Vagina (tissue), 2 donors: ENCODE measurements at places on chromosomes 16 and 17.

GRCh38 chr17:62935523-62935922 is 30.5 kb upstream of the TANC2 start:
- no peak overlapping the region for H3K27ac ChIP-seq
- no peak for DNase-seq
- H3K4me1 ChIP-seq: no peaks in the 10 kb centered on the region
- H3K36me3 ChIP-seq: no peaks in the 10 kb centered on the region
- no peak overlapping the region for H3K4me3 ChIP-seq
- H3K27me3 ChIP-seq: no peaks in the 10 kb centered on the region

- H3K36me3 ChIP-seq: no peaks in the 10 kb centered on the region
- H3K27me3 ChIP-seq: no peaks in the 10 kb centered on the region
- no peak overlapping the region for H3K4me3 ChIP-seq
- H3K4me1 ChIP-seq: peaks cover 14% of the 10 kb centered on the region
- DNase-seq: no peak
These were observed 57.4 kb downstream of the HS3ST3A1 start for GRCh38 chr17:13544292-13544691.

DNA sequence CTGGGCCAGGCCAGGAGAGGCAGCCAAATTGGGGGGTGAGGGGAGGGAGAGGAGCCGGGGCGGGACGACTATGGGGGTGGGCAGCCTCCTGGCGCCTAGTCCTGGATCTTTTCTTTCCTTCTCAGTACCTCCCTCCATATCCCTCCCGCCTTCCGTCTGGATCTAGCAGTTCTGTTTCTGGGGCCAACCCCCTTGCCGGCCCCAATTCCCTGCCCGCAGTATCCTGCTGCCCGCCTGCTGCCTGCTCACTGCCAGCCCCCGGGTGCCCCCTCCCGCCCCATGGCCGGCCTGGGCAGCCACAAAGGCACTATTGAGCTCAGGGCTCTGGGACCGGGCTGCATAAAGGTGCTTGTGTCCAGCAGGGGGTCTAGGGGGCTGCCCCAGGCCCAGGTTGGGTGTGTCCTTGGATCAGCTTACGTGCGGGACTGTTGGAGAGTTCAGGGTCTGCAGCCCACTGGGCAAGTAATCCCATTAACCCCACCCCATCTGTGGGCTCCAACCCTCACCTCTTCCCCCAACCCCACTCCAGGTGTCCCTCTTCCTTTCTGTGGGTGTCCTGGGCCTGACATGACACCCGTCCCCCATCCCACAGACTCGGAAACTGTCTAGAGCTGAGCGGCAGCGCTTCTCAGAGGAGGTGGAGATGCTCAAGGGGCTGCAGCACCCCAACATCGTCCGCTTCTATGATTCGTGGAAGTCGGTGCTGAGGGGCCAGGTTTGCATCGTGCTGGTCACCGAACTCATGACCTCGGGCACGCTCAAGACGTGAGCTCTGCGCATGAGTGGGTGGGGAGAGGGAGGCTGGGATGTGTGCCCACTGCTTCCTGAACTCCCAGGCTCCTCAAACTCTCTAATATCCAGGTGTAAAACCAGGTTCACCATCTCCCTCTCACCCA is 2.0 kb downstream of the WNK4 start:
- peaks cover 4% of the 10 kb centered on the region for H3K27me3 ChIP-seq
- H3K27ac ChIP-seq: no peak overlapping the region
- H3K4me3 ChIP-seq: no peak overlapping the region
- H3K4me1 ChIP-seq: peaks cover 19% of the 10 kb centered on the region
- no peak for DNase-seq

- peaks cover 20% of the 10 kb centered on the region for H3K4me1 ChIP-seq
- no peaks in the 10 kb centered on the region for H3K36me3 ChIP-seq
- H3K27ac ChIP-seq: no peak overlapping the region
- no peak overlapping the region for H3K4me3 ChIP-seq
- no peaks in the 10 kb centered on the region for H3K27me3 ChIP-seq
- DNase-seq: no peak
These were observed 5.6 kb downstream of the KCTD13 start for GRCh38 chr16:29920288-29921033.

DNA sequence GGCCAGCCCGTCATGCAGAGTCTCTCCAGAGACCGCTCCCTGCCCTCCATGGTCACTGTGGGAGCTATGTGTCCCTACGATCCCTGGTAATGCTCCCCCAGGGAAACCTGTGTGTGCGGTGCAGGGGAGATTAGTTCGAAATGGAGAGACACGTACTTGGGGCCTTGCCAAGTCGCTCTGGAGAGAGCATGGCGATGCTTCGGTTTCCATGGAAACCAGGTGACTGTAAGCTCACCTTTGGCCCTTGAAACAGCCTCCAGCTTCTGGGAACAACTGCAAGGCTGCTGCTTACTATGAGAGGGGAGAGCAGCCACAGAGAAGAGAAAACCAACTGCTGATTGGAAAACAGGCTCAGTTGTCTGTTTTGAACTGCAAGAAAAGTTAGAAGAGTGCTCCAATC is 879.7 kb upstream of the EEF2KMT start:
- H3K4me3 ChIP-seq: no peak overlapping the region
- no peaks in the 10 kb centered on the region for H3K4me1 ChIP-seq
- no peak for DNase-seq
- no peak overlapping the region for H3K27ac ChIP-seq

DNA sequence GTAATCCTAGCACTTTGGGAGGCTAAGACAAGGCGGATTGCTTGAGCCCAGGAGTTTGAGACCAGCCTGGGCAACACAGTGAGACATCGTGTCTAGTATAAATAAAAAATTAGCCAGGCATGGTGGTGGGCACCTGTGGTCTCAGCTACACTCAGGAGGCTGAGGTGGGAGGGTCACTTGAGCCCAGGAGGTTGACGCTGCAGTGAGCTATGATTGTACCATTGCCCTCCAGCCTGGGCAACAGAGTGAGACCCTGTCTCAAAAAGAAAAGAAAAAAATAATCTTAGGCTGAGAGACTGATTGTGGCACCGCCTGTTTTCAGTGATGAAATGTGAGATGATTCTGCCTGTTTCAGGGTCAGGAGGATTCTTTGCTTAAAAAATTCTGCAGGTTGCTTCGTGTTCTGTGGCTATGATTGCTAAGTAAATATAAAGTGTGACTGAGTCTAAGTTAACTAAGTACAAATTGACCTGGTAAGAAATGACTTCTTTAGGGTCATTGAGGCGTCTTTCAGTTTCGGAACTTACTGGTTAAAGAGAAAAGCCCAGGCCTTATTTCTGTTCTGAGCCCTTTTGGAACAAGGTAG is 128.3 kb downstream of the SOCS1 start:
- peaks cover 42% of the 10 kb centered on the region for H3K4me1 ChIP-seq
- no peak overlapping the region for H3K4me3 ChIP-seq
- peak overlapping the region; percentile 86 for H3K27ac ChIP-seq

GRCh38 chr16:19375561-19376158 is 42.0 kb upstream of the TMC5 start:
- no peaks in the 10 kb centered on the region for H3K4me1 ChIP-seq
- H3K27ac ChIP-seq: no peak overlapping the region
- H3K4me3 ChIP-seq: no peak overlapping the region
- DNase-seq: no peak
- no peaks in the 10 kb centered on the region for H3K27me3 ChIP-seq
- no peaks in the 10 kb centered on the region for H3K36me3 ChIP-seq

- H3K27me3 ChIP-seq: no peaks in the 10 kb centered on the region
- no peak overlapping the region for H3K27ac ChIP-seq
- H3K36me3 ChIP-seq: no peaks in the 10 kb centered on the region
- no peaks in the 10 kb centered on the region for H3K4me1 ChIP-seq
These were observed 108.9 kb downstream of the ENGASE start for GRCh38 chr17:79183293-79184158.

DNA sequence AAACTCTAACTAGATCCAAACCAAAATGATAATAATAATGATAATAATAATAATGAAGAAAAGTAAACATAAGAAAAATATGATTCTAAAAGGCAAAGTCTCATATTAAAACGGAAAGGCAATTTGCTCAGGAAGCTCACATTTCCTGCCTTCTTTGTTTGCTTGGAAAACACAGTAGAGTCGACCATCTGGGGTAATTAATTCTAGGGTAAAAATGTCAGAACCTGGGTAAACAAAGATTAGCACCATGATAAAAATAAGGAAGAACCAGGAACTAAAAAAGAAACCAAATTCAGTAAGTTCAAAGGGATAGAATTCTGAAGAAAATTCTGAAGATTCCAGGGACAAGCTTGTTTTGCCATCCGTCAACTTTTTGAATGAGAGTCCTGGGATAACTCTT is 16.2 kb downstream of the KRABD2 start:
- H3K4me1 ChIP-seq: peaks cover 7% of the 10 kb centered on the region
- no peak overlapping the region for H3K27ac ChIP-seq
- DNase-seq: no peak
- no peak overlapping the region for H3K4me3 ChIP-seq
- no peaks in the 10 kb centered on the region for H3K36me3 ChIP-seq

DNA sequence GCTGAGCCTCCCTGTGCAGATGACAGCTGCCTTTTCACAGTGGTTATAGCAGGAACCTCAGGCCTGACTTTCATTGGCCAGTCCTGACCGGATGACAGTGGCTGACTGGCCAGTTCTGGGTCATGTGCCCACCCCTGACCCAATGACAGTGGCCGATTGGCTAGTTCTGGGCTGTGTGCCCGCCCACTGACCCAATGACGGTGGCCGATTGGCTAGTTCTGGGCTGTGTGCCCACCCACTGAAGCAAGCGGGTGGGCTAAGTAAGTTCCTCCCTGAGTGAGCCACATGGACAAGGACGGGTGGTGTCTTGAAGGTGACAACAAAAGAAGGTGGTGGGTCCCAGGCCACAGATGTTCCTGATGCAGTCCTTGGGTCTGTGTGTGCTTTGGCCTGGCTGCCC is 9.5 kb downstream of the DEF8 start:
- no peaks in the 10 kb centered on the region for H3K27me3 ChIP-seq
- no peak for DNase-seq
- H3K36me3 ChIP-seq: peaks cover 26% of the 10 kb centered on the region
- no peak overlapping the region for H3K4me3 ChIP-seq
- no peak overlapping the region for H3K27ac ChIP-seq
